ENCODE measurements at places on chromosomes 2 and 18.

DNA sequence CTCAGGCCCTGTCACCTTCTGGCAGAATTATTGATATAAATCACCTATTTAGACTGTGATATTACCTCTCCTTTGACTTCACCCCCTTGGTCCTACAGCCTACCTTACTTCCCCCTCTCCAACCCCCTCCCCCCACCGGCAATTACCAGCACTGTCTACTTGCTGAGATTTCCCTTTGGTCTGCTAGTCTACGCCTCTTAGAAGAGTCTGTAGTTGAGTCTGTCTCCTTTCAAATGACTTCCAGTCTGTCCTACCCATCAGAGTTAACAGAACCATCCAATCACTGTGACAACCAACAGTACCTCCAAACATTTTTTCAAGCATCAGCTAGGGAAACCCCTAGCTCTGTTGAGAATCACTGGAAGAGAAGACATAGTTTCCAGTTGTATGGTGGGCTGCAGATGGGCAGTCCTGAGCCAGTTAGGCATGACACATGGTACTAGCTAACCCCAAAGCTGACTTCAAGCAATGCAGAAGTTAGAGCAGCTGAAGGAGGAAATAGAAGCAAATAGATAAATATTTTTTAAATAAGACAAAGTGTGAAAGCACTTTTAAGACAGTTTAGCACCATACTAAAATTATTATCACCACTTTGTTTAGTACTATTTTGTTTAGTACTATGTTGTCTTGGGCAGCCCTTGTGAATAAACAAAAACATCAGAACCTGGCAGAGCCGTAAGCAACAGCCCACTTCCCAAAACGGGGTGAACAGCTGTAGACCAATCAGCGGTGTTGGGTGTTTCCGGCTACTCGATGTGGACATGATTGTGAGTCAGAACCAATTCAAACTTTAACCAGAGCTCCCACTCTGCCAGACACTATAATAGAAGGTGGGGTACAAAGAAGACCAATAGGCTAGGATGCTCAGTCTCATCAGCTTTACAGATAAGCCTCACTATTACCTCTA, 2.7 kb upstream of the ASNSD1 start:
- DNase-seq, result no peak

DNA sequence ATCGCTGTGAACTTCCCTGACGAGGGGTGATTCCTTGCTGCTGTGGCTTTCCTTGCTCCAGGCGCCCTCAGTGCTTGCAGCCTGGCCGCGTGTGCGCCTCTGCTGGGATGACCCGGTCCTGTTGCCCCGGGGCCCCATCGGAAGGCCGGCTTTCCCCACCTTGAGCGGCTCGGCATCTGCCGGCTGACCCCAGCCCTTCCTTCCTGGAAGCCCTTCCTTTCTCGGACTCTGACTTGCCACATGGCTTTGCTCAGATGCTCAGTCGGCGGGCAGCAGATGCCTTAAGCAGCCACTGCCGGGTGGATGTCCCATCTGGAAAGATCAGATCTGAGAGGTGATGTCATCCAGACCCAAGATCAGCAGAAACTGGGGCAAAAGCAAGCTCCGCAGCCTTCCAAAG, 100.5 kb upstream of the ODC1 start:
- no peak for DNase-seq

GRCh38 chr2:195610717-195611116, 46.3 kb upstream of the SLC39A10 start:
- DNase-seq, result no peak

DNA sequence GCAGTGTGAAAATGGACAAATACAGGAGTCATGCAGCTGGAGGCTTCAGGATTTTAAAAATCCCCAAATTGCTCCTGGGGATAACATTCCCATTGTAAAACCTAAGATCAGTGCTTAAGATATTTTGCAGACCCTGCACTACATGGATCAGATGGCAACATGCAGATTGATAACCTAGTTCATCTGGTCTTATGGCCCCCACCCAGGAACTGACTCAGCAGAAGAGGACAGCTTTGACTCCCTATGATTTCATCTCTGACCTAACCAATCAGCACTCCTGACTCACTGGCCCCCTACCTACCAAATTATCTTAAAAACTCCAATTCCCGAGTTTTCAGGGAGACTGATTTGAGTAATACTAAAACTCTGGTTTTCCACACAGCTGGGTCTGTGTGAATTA, 20.0 kb downstream of the SRBD1 start:
- no peak for DNase-seq

GRCh38 chr2:1818404-1818803, 74.1 kb upstream of the PXDN start:
- DNase-seq, result no peak

GRCh38 chr18:64519201-64519600, 370.3 kb upstream of the LINC00305 start:
- no peak for DNase-seq
